Urinary bladder (tissue), 4 donors: ENCODE measurements at places on chromosomes 16 and 17. TPM values are rescaled to one million over a fixed set of nuclear protein-coding genes. Genes with fewer than 3 reads are reported as not detected.
A peak's percentile ranks its signal among the peaks of the same experiment; 100 is the strongest.

GRCh38 chr16:56628486-56629350 is 3.1 kb downstream of the MT1E start:
- DNase-seq = no peak

GRCh38 chr16:57480754-57481230 is 5.5 kb downstream of the DOK4 start:
- DNase-seq = no peak

DNA sequence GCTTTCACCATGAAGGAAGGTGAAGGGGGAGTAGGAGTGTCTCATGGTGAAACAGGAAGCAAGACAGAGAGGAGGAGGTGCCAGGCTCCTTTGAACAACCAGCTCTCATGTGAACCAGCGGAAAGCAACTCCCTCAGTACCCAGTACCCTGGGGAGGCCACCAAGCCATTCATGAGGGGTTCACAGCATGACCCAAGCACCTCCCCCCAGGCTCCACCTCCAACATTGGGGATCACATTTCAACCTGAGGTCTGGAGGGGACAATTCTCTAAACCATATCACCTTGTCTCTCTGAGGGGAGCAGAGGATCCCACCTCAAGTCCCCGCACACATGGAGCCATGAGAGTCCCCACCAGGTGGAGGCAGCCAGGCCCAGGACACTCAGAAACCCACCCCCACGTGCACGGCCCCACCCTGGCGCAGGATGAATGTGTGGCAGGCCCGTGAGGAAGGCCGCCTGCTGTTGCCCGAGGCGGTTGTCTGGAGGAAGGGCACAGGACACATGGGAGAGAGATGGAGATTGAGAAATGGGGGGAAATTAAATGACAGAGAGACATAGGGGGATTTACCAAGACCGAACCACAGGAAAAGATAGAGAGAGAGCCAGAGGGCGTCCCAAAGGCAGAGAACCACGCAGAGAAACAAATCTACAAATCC is 85.9 kb downstream of the TMEM132E start:
- DNase-seq = no peak

DNA sequence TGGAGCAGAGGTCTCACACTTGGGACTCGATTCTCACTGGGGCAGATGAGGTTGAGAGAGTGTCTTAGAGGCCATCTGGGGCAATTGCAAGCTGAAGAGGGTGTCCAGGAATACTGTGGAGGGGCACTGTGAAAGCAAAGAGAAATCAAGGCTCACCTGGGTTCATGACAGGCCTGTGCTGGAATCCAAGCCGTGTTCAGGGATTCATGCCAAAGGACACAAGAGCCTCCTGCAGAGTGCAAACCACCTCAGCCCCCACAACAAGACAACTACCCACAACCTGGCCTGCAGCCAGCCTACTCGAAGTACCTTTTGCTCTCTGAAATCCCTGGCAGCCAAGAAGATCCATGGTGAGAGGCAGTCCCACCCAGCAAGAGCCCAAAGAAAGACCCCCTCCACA is 2334.2 kb downstream of the TP53TG3F start:
- no peak for DNase-seq

DNA sequence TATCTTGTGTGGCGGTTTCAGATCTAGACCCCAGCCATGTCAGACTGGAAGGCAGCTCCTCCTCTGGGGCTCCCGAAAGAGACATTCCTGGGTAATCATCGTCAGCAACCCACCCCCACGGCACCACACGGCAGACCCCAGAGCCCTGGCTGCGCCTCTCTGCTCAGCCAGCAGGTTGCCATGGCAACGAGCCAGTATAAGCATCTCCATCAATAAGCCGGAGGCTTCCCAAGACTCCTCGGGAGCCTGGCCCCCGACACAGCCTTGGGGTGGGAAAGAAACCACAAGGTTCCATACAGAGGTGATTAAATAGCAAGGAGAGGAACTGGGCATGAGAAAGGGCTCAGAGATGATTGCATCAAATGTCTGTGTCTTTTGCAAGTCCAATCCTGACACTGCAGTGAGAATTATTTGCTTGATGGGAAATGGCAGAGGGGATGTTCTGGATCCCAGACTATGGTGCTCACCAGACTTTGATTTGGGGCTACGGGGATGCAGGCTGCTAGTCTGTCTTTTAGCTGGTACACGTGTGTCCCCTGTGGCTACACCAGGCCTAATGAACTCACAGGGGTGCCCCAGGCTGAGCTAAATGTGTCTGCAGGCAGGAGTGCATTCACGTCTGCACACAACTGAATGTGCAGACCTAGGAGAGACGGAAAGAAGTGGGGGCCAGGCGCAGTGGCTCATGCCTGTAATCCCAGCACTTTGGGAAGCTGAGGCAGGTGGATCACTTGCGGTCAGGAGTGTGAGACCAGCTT is 320.5 kb upstream of the TNRC6C start:
- DNase-seq = no peak

- no peak for DNase-seq
Measured at GRCh38 chr16:53546988-53547391, 44.0 kb upstream of the AKTIP start.

DNA sequence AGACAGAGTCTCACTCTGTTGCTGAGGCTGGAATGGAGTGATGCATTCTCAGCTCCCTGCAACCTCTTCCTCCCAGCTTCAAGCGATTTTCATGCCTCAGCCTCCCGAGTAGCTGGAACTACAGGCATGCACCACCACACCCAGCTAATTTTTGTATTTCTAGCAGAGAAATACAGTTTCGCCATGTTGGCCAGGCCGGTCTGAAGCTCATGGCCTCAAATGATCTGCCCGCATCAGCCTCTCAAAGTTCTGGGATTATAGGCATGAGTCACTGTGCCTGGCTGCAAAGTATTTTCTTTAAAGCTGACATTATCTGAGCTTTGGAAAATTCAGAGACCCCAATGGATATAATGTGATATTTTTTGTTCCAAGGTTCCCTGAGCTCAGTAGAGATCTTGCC is 31.1 kb upstream of the SLC6A2 start:
- DNase-seq = no peak

- DNase-seq = no peak
Measured at GRCh38 chr16:4313563-4314531, 2.0 kb upstream of the GLIS2 start.

DNA sequence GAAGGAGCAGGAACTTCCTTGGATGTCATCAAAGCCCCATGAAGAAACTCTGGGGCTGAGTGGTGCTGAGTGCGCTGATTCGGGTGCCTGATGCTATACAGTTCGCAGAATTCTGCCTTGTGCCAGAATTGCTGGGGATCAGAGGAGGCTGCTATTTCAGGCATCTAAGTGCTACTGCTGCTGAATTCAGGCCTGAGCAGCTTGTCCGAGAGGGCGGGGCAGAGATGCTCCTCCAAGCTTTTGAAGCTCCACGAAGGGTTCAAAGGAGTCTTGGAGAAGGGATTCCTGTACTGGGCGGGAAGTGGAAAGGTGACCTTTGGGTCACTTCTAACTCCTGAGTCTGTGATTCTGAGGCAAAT is 227.8 kb downstream of the CCDC182 start:
- DNase-seq = no peak

DNA sequence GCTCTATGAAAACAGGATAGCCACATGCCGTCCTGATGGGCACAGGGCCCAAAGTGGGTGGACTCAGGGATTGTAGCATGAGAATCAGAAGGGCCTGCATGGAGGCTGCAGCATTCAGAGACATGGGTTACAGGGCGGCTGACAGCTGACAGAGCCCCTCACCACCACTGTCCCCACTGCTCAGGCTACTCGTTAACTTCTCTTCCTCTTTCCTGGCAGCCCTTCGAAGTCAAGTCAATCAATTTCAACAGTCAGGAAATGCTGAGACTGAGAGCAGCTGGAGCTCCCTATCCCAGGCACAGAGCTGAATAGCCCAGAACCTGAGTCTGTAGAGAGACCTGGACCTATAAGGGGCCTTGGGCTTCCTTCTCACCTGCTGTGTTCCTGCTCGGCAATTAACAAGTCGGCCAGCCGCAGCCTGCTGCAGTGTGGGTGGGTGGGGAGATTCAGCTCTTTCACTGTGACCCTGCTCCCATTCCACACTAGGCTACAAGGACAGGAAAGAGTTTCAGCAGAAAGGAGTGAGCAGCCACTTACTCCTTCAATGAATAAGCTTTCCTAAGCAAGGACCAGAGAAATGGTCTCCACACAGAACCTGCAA is 76.9 kb downstream of the TEX14 start:
- no peak for DNase-seq

DNA sequence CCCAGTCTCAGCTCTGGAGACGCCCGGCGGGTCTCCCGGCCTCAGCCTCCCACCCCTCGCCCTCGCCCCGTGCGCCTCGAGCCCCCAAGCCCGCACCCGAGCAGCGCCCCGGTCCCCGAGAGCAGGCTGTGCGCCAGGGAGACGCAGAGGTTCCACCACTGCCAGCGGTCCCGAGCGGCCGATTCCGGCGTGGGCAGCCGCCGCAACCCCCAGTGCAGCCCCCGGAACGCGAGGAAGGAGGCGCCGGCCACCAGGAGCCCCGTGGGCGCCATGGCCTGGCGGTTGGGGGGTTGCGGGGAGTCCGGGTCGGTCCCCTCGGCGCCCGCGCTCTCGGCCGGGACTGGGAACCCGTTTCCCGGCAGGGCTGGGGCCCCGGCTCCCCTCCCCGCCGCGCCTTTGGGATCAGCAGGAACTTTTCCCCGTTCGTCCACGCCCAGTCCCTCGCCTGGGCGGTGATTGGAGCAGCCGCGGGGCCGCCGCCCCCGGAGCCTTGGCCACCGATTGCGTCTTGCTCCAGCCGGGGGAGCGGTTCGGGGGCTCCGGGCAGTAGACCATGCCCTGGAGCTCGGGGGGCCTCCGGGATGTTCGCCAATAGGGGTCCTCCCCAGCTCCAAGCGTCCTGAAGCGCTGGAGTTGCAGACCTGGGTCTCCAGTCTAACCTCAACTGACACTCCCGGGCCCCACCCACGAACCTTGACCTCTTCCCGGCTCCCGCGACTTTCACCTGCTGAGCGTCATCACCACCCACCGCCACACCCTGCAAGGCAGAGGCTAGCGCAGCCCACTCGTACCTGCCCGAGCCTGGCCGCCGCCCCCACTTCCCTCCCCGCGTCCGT is at the start of gene TLCD2:
Gene TLCD2, minus strand, starts transcription at position 407 of the 836 bp plus-strand sequence. Its CDS starts 135 bp downstream, at position 272.
- DNase-seq = no peak

- no peak for DNase-seq
Measured at GRCh38 chr16:66508248-66508913, 41.5 kb downstream of the TK2 start.

DNA sequence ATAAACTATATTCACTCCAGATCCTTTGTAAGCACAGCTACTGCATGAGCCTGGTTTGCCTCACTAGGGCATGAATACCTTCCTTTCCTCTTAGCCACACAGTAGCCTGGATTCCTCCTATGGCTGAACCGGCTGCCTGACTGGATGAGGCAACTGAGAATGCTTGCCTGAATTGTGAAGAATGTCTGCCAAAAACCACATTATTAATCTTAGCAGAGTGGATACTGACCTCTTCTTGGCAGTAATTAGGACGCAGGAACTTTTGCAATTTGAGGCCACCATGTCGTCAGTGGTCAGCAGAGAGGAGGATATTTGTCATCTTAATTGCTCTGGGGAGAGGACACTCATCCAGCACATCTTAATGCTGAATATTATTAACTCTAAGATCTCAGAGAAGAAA is 651.8 kb upstream of the GOT2 start:
- DNase-seq = peak; percentile 23

DNA sequence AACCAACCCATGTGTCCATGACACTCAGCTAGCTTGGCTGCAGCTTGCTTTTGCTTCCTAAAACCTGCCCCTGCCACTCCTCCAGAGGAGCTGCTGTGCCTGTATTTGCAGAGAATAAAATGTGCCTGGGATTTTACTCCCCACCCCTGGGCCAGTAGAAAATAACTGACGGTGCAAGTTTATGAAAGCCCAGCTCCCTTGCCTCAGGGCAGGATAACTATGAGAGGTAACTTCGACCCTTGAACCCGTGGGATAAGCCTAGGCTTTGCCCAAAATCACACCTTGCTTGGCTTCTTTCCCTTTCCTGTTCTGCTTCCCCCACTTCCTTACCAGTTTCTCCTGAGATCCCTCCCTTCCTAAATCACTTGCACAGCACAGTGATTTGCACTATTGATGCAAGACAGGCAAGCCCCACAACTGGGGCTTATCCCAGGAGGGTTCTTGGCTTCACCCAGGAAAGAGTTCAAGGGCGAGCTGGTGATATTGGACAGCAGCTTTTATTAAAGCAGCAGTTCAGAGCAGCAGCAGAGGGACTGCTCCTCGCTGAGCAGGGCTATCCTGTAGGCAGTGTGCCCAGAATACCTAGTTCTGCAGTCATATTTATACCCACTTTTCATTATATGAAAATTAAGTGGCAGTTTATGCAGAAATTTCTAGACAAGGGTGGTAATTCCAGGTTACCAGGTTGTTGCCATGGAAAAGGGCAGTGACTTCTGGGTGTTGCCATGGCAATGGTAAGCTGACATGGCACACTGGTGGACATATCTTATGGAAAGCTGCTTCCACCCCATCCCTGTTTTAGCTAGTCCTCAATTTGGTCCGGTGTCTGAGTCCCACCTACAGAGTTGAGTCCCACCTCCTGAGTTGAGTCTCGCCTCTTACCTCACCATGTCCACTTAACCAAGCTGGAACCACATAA is 6.3 kb upstream of the ERCC4 start:
- DNase-seq = no peak

DNA sequence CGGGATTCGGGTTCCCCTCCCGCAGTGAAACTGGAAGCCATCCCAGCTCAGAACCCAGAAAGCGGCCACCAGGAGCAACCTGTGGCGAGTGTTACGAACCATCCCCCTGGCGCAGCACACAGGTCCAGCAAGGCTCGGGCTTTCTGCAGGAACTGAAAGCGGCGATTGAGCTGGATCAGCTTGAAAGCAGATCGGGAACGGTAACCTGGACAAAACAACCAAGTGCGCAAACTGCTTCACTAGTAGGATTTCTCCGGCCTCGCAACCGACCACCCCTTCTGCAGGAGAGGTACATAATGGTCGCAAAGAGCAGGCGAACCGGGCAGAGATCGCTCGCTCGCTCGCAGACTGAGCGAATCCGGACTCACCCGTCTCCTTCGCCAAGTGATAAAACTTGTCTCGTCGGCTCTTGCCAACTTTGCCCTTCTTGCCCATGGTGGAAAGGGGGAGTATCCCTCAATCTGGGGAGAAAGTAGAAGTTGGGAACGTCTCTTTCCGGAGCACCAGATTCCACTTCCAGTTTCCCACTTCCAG is 696 bp upstream of the PSMC5 start:
- DNase-seq = no peak

- DNase-seq = no peak
Measured at GRCh38 chr16:5108505-5109158, 11.0 kb upstream of the EEF2KMT start.

- DNase-seq = no peak
Measured at GRCh38 chr17:69814031-69814430, 261.0 kb upstream of the KCNJ16 start.

GRCh38 chr17:31467502-31468256 is 76.2 kb downstream of the RAB11FIP4 start:
- DNase-seq = no peak

GRCh38 chr16:49799172-49799571 is 56.7 kb downstream of the ZNF423 start:
- no peak for DNase-seq

Gene CEMP1
- not detected for total RNA-seq

Gene EFCAB13
- total RNA-seq = 25.0 TPM

Gene TBC1D3E
- 0.26 TPM for total RNA-seq

Gene CSH2
- not detected for total RNA-seq

Gene MAPT
- total RNA-seq = 3.4 TPM

Gene TGFB1I1
- total RNA-seq = 76.2 TPM

Gene KRT33B
- total RNA-seq = not detected

Gene ANKS3
- 22.1 TPM for total RNA-seq

Gene WNT3
- 0.90 TPM for total RNA-seq

Gene KCNJ18
- total RNA-seq = not detected
